ENCODE measurements at places on chromosomes 12 and 14.

DNA sequence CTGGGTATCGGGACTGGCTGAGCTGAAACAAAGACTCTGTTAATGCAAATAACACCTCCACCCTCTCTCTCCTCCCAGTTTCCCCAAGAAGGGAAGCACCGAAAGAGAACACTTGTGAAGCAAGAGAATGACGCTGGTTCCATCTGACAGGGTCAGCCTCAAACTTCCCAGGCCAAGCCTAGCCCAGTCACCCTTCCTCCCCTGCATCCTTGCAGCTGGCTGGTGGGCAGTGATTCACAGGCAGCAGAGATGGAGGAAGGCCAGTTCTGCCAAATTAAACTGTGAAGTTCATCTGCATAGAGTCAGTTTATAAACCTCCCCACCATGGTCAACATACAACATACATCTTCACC lies 2.8 kb downstream of the LRRC74A start:
- DNase-seq = peak; percentile 32

DNA sequence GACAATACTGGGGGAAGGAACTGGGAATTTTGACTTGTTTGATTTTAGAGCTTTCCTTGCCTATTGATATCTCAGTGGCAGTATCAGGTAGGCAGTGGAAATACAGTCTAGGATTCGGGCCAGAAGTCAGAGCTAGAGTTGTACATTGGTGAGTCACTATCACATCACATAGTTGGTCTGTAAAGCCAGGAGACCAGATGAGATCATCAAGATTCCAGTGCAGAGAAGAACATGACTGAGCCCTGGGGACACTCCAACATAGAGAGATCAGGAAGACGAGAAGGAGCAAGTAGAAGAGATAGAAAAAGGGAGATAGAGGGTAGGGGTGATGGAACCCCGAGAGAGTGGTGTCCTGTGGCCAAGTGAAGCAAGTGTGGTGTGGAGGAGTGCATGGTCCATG lies 46.6 kb upstream of the NR1H4 start:
- DNase-seq = no peak

GRCh38 chr12:112169966-112170365 lies 44.6 kb downstream of the TRAFD1 start:
- no peak for DNase-seq

GRCh38 chr12:152440-152839 lies 61.5 kb downstream of the SLC6A12 start:
- DNase-seq = no peak

GRCh38 chr12:1980282-1980681 lies 24.0 kb downstream of the DCP1B start:
- no peak for DNase-seq

DNA sequence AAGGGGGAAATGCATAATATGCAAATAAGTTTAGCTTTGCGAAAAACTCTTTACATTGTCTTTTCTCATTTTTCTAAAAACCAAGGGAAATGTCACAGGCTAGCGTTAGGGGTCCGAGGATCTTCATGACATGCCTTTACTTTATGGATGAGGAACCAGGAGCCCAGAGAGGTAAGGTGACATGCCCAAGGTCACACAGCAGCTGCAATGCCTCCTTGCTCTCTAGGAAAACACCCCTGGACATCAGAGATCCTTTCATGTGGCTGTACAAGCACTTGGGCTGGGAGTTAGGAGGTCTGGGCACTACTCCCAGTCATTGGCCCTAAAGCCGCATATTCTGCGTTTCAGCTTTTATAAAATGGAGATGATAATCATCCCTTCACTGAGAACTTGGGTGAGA lies 741 bp downstream of the PROX2 start:
- no peak for DNase-seq

GRCh38 chr12:111605911-111606766 lies 7.0 kb upstream of the ATXN2 start:
- DNase-seq = no peak

GRCh38 chr12:89490922-89491321 lies 33.7 kb downstream of the GALNT4 start:
- DNase-seq = no peak

DNA sequence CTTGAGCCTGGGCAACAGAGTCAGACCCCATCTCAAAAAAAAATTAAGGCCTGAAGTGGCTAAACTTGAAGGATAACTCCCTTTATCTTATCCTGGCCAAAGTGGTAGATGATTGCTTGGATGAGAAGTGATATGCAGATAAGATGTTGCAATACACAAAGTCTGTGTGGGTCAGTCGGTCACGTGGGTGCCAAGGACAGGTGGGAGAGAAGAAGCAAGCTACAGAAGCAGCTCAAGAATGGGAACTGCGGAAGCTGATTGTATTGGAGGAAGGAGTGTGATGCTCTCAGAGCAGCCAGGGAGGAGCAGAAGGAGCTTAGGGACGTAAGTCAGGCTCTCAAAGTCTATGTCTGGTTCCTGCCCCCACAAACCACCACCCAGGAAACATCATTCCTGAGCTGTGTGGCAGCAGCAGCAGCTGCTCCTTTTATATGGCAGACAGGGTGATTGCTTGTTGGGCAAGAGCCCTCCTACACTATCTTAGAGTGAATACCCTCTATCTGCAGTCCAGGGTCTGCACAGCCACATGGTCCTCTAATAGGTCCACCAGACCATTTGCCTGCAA lies 54.5 kb downstream of the ATP2A2 start:
- no peak for DNase-seq

DNA sequence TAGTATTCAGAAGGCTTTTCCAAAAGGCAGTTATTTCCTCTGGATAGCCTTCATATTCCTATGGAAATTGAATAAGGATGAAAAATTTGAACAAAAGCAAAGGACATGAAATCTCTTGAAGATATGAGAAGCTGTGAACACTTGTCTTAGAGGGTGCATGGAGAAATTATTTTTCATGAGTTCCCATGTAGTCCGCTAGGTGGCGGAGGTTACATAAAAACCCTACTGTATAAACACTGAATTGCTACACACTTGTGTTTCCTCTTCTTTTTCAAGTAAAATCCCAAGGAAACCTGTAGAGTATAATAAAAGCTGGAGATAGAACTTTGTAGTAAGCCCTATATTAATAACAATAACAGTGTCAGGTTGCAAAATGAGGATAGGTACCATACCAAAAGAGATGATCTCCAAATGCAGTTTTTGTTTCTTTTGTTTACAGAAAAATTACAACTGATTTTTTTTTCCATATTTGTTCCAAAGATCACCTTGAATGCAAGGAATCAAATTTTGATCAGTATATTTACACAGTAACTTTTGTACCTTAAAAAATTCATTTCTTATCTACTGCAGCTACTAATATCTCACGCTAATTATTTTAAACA lies 37.8 kb upstream of the OR4E1 start:
- DNase-seq = no peak

GRCh38 chr12:7129872-7130691 lies at the start of gene CLSTN3:
Gene CLSTN3 (plus strand): TSS chr12:7130371. CDS start chr12:7130649, 278 bp downstream.
- peak; percentile 84 for DNase-seq

- DNase-seq = no peak
Measured at GRCh38 chr14:53516261-53516774, 363.2 kb upstream of the DDHD1 start.

DNA sequence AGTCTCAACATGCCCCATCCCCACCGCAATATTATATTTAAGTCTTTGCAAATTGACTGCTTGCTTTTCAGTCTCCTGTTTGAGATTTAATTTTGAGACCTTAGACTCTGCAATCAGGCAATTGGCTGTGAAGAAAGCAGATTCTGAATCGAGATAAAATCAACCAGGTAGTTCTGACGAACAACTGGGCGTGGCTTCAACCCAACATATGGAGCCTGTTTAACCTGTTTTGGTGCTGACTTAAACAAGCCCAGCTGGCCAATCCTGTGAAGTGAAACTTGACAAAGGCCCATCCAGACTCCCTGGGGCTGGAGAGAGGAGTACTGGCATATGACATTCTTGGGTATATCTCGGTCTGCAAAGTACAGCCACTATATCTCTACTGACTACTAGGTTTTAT lies 9.8 kb upstream of the CIPC start:
- no peak for DNase-seq
